HCT116 (cell line): ENCODE measurements at places on chromosomes 4 and X. TPM values are rescaled to one million over a fixed set of nuclear protein-coding genes. Genes with fewer than 3 reads are reported as not detected.

DNA sequence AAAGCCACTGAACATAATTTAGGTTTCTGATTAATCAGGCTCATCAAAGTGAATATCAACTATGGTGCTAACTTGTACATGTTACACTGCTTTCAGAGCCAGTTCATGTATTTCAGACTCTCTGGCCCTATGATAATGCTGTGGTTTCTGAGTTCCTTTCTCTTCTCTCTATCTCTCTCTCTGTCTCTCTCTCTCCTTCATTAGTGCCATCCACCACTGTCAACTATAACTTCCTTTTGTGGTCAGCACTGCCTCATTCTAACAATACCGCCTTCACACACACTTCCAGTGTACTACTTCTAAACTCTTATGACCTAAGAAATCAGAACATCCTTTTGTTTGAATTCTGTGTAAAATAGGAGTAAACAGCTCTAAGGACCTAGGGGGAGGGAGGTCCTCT, 907.1 kb downstream of the RPA4 start:
- no peak overlapping the region for H3K27ac ChIP-seq
- DNase-seq = no peak
- no peaks in the 10 kb centered on the region for H3K36me3 ChIP-seq

DNA sequence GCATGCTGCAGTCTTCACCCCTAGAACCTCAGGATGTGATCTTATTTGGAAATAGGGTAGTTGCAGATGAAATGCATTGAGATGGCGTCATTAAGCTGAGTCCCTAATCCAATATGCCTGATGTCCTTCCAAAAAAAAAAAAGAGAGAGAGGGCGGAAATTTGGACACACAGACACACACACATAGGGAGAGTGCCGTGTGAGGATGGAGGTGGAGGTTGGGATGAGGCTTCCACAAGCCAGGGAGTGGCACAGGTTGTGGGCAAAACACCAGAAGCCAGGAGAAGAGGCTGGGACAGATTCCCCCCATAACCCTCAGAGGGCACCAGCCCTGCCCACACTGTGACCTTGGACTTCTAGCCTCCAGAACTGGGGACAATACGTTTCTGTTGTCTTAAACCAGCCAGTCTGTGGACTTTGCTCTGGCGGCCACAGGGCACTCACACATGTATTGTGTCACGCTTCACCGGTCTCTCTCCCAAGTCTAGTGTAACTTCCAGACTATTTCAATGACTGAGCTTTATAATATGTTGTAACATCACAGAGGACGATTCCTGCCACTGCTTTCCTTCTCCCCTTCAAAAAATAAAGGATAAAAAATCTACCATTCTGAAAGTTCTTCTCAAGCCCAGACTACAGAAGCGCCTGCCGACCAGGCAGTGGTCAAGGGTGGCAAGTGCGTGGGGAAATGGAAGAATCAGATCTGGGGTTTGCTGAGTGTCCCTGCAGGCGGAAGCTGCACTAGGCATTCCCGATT, 35.8 kb upstream of the MAN2B2 start:
- H3K4me1 ChIP-seq = peaks cover 19% of the 10 kb centered on the region
- no peaks in the 10 kb centered on the region for H3K36me3 ChIP-seq
- H3K27ac ChIP-seq = no peak overlapping the region

GRCh38 chr4:80361329-80361900, 25.9 kb downstream of the CFAP299 start:
- no peaks in the 10 kb centered on the region for H3K4me1 ChIP-seq
- no peak overlapping the region for H3K27ac ChIP-seq
- peak; percentile 8 for DNase-seq
- no peaks in the 10 kb centered on the region for H3K36me3 ChIP-seq

GRCh38 chr4:85603437-85604336, 128.7 kb downstream of the ARHGAP24 start:
- H3K27me3 ChIP-seq = no peaks in the 10 kb centered on the region
- no peaks in the 10 kb centered on the region for H3K36me3 ChIP-seq
- H3K4me3 ChIP-seq = no peak overlapping the region
- no peaks in the 10 kb centered on the region for H3K4me1 ChIP-seq

UBL4A gene
- 37.4 TPM for total RNA-seq

GRCh38 chrX:133881007-133881406, 104.4 kb downstream of the GPC3 start:
- no peaks in the 10 kb centered on the region for H3K36me3 ChIP-seq
- no peak overlapping the region for H3K27ac ChIP-seq
- no peaks in the 10 kb centered on the region for H3K27me3 ChIP-seq
- no peaks in the 10 kb centered on the region for H3K4me1 ChIP-seq
